LHCN-M2 (cell line): ENCODE measurements at places on chromosomes 13 and 19. TPM values are rescaled to one million over a fixed set of nuclear protein-coding genes. Genes with fewer than 3 reads are reported as not detected.

DNA sequence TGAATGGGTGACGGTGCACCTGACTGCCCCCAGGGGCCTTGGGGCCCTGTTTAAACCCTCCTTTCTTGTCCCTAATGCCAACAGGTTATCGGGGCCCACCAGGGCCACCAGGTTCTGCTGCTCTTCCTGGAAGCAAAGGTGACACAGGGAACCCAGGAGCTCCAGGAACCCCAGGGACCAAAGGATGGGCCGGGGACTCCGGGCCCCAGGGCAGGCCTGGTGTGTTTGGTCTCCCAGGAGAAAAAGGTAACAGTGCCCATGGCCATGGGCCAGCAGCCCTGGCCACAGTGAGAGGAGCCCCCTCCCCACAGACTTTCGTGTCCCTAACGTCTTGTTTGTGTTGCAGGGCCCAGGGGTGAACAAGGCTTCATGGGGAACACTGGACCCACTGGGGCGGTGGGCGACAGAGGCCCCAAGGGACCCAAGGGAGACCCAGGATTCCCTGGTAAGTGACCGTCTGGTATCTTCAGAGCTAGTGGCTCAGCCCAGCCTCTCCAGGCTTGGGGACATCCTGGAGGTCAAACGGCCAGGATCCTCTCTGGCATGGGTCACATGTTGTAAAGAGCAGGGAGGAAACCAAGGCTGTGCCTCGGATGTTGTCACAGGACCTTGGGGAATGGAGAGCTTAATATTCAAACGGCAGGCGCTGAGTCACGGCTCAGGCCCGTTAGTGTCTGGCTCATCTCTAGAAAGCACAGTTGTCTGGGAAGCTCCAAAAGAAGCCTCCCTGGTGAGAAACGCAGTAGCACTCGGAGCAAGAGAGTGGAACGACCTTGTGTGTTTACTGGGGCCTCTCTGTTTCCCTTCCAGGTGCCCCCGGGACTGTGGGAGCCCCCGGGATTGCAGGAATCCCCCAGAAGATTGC is 58.3 kb downstream of the RAB20 start:
- peak; percentile 19 for DNase-seq

GRCh38 chr19:18120127-18120526 is 22.5 kb downstream of the MAST3 start:
- no peak for DNase-seq

DNA sequence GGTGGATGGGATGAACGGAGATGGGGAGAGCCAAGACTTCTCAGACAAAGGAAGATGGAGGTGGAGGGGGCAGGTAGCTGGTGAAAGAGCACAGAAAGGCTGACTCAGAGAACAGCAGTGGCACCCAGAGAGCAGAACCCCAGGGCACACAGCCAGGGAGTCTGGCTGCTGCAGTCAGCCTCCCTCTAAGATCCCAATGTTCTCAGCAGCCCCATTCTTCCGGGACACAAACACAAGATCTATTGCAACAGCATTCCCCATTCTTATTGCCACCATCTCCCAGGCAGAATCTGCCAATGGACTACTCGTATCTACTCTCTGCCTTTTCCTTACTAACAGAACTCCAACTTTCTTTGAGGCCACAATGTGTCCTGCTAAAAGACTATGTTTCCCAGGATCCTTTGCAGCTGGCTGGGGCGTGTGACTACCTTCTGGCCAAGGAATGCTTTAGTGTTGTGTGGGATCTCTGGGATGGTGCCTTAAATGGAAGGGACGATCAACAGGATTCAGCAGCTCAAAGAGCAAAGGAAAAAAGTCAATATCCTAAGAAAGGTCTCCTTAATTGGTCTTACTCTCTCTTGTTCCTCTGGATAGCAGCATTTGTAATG is 7.5 kb downstream of the THAP8 start:
- no peak for DNase-seq

Gene DCT
- 0.06 TPM in 1 of 2 replicates, not detected in the other for total RNA-seq

GRCh38 chr19:15758379-15758778 is 20.6 kb downstream of the OR10H3 start:
- no peak for DNase-seq

- DNase-seq: no peak
Observed at GRCh38 chr19:27851002-27851481, 1361.9 kb downstream of the UQCRFS1 start.

Gene MZT1
- total RNA-seq: 52.9 and 55.6 TPM in 2 replicates

- no peak for DNase-seq
Observed at GRCh38 chr13:103716718-103717117, 650.5 kb upstream of the SLC10A2 start.

GRCh38 chr19:52962394-52963246 is at the start of gene ZNF816:
TSS of gene ZNF816 (minus strand) at chr19:52962881. CDS start at chr19:52956089, 6,792 bp downstream.
- DNase-seq: peak; percentile 93

Gene CEACAM16
- total RNA-seq: not detected in 2 replicates

Gene STOML3
- total RNA-seq: not detected in 2 replicates

- DNase-seq: peak; percentile 29
Observed at GRCh38 chr19:49212016-49212701, 54.6 kb downstream of the TRPM4 start.

DNA sequence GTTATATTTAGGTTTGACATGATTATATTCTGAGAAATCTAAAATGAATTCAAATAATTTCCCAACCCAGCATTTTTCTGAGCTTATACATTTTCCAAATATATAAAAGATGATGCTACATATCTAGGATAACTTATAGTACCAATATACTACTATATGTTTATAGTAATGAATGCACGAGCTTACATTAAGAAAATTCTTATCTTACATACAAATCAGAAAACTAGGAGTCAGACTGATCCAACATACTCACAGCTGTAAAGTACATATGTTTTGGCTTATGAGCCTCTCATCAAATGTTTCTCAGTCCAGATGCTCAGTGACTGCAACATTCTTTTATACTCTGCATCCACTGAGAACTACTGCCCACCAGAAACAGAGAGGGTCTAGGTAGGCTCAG is 491.3 kb upstream of the KLF12 start:
- no peak for DNase-seq

DNA sequence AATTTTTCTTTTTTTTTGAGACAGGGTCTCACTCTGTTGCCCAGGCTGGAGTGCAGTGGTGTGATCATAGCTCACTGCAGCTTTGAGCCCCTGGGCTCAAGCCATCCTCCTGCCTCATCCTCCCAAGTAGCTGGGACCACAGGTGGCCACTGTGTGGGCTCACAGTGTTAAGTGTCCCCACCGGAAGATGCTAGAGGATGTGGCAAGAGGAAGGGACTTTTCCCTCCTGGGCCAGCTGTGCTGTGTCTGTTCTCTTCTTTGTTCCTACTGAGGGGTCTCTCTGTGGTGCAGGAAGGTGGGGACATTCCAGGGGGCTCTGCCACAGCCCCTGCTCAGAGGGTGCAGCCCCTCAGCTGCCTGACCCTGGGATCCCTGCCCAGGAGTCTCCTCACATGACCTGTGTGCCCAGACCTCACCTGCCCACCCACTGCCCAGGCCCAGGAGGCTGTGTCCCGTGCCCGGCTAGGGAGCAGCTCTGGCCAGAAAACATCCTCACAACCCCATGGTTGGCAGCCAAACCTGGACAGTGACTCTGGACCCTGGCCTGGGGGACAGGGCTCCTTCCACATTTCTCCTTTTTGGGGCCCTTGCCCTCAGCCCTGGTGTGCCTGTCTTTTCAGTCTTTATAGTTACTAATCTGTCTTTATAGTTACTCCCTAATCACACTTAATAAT is 14.4 kb upstream of the ANKRD10 start:
- no peak for DNase-seq

DNA sequence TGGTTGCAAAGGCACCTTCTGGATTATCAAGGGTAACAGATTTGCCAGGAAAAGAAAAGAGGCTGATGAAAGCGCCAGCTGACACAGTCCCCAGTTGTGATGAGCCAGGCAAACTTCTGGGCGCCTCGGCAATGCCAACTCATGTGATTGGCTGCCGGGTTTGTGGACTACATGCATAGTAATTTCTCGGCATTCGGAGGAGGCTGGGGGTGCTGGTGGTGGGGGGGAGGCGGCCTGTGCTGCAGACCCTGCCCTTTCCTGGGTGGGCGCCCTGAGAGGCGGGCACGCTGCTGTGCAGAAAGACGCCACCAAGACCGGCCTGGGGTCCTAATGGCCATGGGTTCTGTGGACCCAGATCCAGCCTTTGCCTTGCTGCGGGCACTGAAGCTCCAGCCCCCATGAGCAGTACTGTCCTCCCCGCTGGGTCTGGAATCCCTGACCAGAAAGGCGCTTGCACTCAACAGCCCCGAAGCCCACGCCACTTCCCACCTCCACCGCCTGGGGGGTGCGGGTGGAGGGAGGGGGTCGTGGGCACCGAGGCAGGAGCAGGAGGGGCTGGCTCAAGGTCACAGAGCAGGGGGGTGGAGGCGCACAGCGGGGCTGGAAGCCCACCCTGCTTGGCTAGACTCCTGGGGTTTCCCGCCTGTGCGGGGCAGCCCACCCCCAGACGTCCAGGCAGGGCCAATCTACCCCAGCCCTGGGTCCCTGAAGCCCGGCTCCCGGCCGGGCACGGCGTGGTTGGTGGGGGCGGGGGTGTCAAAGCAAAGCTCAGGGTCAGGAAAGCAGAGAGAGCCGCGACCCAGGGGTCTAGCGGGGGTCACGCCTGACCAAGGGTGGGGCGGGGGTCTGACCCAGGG is 1.0 kb downstream of the DIRAS1 start:
- peak; percentile 38 for DNase-seq

DNA sequence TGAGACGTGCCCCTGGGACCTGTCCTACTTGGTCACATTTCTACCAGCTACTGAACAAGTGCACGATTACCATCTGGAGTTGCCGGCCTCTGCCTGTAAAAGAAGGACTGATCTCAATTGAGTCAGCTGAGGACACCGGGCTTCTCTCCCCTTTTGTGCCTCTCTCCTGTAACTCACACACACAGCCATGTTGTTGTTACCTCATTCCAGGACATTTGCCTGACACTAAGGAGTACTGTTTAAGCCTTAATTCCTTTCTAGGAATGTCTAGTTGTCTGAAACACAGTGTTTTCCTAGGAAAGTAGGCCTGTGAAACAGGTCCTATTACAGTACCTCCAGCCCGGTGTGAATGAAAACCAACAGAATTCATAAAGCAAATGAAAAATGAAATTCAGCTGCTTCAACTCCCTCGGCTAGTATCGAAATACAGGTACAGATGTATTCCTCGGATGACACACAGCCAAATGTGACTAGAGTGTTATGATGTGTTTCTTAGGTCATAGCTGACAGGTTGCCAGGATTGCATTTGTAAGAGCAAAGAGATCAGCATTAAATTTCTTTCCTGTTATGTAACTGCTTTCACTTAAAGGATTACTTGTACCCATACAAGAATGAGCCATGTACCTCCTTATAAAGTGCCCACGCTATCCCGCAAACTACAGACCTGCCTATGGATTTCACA is 152.0 kb upstream of the IRS2 start:
- peak; percentile 83 for DNase-seq

DNA sequence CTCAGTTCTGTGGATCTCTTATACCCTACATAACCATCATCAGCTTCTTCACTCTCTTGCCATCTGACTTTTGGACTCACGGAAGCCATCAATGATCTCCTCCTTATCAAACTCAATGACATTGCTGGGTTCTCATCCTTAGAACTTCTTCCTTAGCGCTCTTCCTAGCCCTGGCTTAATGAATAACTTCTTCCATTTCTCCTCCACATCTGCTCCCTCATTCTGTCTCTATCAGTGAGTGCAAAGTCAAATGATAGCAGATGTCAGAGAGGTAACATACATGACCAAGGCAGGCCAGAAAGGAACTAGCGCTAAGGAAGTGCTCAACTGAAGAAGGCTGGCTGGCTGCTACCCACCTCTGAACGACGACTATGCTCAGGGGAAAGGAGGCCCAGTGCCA is 449.8 kb downstream of the COG6 start:
- no peak for DNase-seq

- no peak for DNase-seq
Observed at GRCh38 chr13:24173795-24174194, 13.3 kb downstream of the SPATA13 start.

- DNase-seq: no peak
Observed at GRCh38 chr19:11041194-11041593, 48.1 kb upstream of the LDLR start.

DNA sequence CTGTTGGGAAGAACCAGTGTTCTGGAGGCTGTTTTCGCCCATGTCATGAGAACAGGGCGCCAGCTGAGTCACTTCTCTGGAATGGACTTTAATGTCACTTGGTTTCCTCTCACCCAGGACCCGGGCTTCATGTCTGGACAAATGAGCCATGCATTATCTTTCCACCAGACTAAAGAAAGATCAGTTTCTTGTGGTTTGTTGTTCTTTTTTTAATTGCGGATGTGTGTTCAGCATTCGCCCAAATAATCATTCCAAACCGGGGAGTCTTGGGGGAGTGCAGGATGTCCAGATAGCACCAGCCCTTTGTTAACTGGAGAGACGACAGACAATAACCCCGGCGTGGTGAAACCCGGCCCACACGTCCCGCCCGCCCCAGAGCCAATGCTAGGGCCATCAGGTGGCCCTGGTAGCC is 102.5 kb downstream of the COL4A2 start:
- peak; percentile 92 for DNase-seq

GRCh38 chr19:16252459-16253205 is 54.9 kb downstream of the AP1M1 start:
- no peak for DNase-seq

DNA sequence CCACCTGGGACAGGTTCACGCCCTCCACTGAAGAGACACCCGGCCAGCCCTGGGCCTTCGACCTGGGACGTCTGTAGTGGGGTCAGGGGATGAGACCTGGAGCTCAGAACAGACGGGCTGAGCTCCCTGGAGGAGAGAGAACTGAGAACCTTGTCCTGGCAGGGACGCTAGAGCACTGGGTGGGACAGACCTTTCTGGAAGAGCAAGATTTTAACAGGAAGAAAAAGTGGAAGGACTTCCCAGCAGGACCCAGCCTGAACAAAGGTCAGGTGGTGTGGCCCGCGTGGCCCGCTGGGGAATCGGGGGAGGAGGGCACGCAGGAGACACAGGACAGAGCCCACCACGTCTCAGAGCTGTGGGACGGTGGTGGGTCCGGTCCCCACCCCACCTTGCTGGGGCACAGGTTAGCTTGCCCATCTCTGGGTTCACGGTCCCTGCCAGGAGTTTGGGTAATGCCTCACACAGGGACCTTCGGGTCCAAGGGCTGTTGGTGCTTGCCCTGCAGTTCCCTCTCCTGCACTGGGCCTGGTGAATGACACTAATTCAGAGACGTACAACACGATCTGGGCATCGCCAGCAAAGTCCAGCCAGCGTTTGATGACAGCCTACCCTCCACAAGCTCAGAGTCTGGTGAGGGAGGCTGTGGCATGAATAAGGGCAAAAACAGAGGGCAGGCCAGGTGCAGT is 1.2 kb upstream of the EFNA2 start:
- DNase-seq: no peak

DNA sequence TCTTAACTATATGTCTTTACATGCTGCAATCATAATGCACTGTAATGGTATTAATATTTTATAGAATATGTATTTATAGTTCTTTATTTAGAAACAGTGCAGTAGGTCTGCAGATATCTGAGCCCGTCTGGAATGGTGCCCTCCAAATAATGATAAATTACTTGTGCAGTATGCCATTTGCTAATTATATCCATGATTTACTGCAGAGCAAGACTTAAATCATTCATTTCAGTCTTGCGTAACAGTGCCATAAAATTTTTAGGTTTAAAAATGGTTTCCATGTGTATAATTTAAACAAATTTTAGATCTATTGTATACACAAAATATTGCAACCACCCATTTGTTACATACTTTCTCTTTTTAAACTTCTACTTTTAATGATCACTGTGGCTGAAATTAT is 175.1 kb downstream of the ZNF536 start:
- no peak for DNase-seq
